Fibroblast of the aortic adventitia (primary cell): ENCODE measurements at places on chromosomes 6 and 20.

DNA sequence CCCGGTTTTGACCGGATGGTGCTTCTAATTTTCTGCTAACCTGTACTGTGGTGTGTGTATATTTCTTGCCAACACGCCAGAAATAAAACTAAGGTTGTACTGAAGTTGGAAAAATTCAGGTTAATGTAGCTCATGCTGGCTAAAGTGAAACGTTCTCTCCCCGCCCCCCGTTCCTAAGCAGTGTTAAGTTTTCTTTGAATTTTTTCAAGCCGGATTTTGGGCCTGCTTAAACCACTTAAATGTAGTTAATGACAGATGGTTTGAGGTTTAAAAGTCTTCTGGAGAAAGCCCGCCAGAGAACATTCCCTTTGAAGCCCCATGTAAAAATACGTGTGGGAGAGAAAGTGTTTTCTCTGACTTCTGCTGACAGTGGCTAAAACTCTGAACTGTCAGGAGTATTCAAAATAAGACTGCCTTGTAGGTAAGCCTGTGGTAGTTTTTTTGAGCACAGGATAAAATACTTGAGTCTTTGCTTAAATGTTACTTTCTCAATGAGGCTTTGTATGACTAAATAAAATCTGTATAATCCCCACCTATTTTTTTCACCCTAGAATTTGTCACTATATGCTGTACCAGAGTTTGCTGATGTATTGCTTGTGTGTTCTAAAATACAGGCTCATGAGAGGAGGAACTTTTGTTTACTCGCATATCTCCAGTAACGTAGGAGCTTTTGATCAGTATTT lies 101.3 kb downstream of the OR2B2 start:
- DNase-seq, result no peak

GRCh38 chr20:54067606-54068174 lies 2.7 kb downstream of the BCAS1 start:
- DNase-seq, result no peak

DNA sequence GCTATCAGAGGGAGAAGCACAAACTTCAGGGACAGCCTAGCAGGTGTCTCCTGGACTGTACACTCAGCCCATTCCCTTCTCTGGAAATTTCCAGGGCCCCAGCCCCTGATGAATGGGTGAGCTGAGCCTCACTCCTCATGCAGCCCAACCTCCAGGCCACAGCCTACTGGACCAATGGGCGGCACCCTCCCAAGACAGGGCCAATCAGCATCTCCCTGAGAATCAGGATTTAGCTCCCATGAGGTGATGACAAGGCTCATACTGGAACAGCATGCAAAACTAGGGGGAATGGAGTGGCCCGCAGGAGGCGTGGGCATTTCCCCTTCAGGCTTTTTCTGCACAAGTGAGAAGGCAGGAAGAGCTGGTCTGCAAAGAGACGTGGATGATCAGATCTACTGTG lies 29.0 kb downstream of the NFATC2 start:
- no peak for DNase-seq

DNA sequence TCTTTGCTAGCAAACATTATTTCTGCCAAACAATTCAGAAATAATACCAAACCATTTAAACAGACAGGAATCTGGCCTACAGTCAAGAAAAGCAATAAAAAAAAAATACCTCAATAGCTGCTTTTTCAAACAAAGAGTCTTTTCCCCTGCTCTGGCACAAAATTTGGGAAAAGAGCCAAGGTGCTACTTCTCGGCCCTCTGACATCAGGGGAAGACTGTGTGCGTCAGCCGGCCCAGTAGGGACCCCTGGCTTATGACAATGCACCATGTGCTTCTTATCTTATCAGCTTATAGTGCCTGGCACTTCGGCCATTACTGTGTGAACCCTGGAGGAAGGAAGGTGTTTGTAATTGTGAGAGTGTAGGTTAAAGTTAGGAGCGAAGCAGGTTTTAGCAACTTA lies 89.4 kb downstream of the PDE10A start:
- DNase-seq, result peak; percentile 96

- DNase-seq, result no peak
Observed at GRCh38 chr6:119076173-119076572, 2.3 kb downstream of the FAM184A start.

- DNase-seq, result no peak
Observed at GRCh38 chr6:41181566-41181965, 18.6 kb upstream of the TREM2 start.

GRCh38 chr6:7770111-7770510 lies 44.2 kb downstream of the BMP6 start:
- DNase-seq, result peak; percentile 35

DNA sequence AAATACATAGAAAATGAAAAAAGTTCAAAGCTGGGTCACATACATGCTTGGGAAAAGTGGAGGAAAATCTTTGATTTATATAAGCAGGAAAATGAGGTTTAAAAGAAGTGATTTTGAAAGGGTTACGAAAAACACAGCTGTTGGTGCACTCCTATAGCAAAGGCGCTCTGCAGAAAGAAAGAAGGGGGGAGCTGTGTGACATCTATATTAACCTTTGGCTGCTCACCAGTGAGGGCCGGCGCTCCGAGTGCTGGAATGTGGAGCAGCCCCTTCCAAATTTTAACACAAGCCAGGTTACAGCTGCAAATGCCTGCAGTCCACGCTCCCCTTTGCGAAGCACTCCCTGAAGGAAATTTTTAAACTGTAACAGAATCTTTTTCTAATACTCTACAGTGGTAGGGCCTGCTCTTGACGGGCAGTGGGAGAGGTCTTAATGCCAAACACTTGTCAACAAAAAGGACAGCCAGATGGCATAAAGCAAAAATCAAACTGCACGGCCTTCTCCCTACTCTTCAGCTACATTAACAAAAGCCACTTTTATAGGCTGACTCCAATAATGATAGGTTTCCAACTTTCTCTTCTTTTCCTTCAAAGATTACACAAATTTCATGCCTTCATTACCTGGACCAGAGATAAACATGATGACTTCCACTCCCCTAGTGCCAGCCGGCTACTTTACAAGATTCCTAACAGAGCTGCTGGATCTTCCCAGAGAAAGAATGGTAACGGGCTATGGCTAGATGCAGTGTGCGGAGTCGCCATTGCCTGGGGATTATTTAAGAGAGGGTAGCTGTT lies 4.8 kb downstream of the BMP7 start:
- DNase-seq, result no peak

- DNase-seq, result no peak
Observed at GRCh38 chr6:48541649-48542048, 430.7 kb upstream of the PTCHD4 start.

DNA sequence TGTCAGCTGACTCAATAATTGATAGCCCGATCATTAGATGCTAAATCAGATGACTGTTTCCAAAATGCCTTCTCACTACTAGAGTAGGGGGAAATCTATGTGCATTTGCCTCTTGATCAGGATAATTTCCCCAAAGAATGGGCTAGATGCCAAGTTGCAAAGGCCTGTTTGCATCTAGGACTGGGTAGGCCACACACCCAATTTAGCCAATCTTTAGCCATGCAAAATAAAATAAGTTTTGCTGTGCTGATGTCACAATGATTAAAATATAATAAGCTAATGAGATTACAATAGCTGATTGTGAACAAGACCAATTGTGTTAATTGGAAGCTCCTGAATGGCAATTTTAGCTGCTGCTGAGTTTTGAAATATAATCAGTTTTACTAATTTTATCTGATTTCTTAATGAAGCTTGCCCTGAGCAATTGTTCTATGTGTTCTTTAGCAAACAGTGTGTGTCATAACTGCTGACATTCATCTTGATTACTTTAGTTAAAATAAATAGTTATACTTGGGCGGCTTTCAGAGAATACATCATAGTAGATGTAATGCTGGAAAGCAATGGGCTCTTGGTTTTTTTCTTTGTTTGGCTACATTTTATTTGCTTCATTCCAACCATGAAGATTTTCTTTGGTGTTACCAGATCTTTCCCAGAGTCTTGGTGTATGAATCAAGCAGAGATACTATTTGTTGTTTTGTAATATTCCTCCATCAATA lies 973.2 kb upstream of the SLC35B3 start:
- DNase-seq, result peak; percentile 54

DNA sequence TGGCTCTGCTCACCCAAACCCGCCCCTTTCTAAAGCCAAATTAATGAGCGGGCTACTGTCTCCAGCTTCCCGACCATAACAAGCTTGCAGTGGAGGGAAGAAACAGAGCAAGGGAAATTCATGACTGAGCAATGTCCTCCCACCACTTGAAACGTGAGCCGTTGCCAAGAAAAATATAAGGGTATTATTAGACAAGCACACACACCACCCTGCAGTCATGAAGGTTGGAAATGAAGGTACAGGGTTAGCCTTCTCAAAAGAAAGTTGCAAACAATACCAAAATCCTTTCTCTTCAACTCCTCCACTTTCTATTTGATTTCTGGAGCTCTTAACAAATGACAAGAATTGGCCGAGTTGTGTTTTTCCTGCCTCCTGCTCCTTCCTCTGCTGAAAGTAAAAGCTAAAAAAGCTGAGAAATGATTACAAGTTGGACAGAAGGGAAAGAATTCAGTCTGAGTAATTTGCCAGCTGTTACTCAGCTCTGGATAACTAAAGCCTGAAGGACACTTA lies 151.1 kb upstream of the B3GAT2 start:
- peak; percentile 67 for DNase-seq

GRCh38 chr6:29964518-29964886 lies 22.2 kb downstream of the HLA-A start:
- no peak for DNase-seq

GRCh38 chr20:37669062-37669772 lies 24.6 kb upstream of the CTNNBL1 start:
- DNase-seq, result no peak

DNA sequence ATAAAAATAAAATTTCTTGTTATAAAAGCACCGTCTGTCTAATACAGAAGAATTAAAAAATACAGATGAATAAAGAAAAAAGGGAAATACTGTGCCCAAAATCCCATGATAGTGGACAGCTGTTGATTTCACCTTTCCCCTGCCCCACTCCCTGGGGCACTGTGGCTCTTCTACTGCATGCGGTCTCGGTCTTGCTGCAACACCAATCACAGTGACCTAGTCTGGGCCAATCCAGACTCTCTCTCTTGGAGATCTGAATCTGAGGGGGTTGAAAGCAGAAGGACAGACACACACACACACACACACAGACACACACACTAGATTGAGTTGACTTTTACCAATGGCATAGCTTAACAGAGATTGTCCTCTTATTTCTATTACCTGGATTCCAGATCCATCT lies 70.5 kb upstream of the FYN start:
- DNase-seq, result no peak

DNA sequence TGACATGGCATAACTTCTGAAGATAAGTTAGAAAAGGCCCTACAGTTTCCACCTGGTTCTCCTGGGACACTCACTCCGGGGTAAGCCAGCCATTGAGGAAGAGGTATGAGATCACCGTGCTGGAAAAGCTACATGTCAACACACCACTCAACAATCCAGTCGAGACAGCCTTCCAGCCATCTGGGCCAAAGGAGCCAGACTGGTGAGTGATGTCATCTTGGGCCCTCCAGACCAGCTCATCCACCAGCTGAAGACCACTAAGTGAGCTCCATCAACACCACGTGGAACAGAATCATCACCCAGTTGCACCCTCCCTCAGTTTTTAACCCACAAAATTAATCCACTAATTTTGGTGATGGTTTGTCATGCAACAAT lies 32.3 kb upstream of the RSPO4 start:
- no peak for DNase-seq

DNA sequence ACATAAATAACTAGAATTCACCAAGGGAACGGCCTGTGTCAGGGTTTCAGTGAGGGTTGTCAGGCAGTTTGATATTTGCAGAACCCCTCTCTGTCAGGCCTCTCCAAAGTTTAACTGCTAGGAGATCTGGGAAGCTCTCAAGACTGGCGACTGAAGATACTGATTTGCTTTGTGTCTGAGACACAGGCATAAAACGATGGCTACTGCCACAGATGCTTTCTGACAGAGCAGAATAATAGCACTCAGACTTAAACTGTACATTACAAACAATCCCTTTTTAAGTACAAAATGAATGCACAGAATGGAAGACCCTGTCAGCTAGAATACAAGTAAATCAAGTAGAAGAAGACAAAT lies 7.2 kb upstream of the ATXN1 start:
- no peak for DNase-seq

- no peak for DNase-seq
Observed at GRCh38 chr20:38205001-38205400, 39.9 kb upstream of the TGM2 start.

GRCh38 chr6:127796713-127797112 lies 104.1 kb downstream of the THEMIS start:
- DNase-seq, result no peak

GRCh38 chr6:83132121-83132520 lies 60.9 kb downstream of the PGM3 start:
- DNase-seq, result no peak

GRCh38 chr6:166423051-166423745 lies 40.5 kb upstream of the MPC1 start:
- no peak for DNase-seq

GRCh38 chr20:49669601-49670189 lies 44.0 kb downstream of the B4GALT5 start:
- DNase-seq, result peak; percentile 50

DNA sequence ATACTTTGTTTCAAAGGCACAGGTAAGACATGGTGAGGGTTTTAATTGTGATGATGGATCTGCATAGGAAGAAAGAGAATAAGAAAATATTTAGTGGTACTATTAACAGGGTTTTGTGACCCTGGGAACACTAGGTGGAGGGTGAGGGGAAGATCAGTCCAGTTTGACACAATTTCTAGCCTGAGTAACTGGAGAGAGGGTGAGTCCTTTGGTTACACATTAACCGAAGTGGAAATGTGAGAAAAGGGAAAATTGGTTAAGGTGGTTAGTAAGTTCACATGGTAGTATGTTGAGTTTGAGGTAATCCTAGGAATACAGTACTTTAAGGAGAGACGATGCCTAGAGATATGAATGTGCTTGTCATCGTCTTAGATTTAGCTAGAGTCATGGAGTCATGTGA lies 54.8 kb upstream of the POU3F2 start:
- DNase-seq, result no peak

- DNase-seq, result peak; percentile 72
Observed at GRCh38 chr6:109002051-109002697, 92.5 kb downstream of the SESN1 start.

- no peak for DNase-seq
Observed at GRCh38 chr6:149268768-149269167, 48.7 kb upstream of the TAB2 start.

DNA sequence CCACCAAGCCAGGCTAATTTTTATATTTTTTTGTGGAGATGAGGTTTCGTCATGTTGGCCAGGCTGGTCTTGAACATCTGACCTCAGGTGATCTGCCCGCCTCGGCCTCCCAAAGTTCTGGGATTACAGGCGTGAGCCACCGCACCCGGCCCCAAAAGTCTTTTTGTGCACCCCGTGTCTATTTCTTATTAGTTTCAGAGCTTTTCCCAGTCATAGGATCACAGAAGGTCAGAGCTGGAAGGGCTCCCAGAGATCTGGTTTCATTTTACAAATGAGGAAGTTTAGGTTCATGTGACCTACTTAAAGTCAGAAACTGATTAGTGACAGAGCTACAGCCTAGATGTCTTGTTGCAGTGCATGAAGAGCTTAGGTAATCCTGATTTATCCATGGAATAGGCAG lies 1.6 kb upstream of the OGFRL1 start:
- DNase-seq, result no peak

DNA sequence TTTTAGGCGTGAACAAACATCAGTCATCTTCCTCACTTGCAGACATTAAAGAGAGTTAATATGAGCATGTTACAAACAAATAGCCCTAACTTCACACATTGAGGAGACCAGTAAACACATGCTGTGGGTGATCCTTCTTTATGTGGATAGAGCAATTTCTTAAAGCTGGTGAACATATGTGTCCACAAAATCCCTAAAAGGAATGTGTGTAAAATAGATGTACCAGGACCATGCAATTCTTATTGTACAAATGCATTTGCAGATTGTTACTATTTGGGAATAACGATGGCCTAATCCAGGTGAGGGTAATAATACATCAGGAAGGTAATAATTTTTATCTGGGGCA lies 228.9 kb downstream of the ALDH8A1 start:
- no peak for DNase-seq
